ENCODE measurements at places on chromosomes 6 and 20.

DNA sequence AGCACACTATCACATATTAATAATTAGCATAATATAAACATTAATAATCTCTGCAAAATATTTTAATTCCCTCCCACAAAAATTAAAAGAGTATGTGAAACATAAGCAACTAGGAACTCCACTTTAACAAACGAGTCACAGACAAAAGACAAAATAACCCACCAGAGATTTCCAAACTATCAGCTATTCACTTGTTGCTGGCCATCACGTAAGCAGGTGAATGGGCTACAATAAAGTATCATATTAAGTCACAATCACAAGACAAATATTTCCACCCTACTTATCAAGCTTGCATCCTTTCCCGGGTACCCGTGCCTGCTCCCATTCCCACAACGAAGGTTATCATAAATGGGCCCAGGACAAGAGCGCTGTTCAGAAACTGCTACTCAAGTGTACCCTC is 2.5 kb downstream of the HDAC2 start:
- DNase-seq: no peak

DNA sequence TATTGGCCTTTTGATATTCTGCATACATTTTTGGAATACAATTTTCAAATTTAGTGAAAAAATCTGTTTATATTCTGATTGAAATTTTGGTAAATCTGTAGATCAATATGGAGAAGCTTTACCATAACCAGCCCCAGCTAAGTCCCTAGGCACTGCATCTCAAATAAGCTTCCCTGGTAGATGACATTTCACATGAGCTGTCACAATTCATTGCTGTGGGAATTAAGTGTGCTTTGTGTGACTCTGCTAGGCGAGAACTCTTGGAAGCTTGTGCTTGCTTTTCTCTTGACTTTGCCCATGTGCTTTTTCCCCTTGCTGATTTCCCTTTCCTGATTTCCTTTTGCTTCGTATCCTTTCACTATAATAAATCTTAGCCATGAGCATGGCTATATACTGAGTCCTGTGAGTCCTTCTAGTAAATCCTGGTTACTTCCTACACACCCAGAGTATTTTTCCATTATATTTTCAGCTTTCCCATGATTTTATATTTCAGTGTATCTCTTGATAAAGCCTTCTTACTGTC is 166.5 kb upstream of the MMS22L start:
- DNase-seq: no peak

DNA sequence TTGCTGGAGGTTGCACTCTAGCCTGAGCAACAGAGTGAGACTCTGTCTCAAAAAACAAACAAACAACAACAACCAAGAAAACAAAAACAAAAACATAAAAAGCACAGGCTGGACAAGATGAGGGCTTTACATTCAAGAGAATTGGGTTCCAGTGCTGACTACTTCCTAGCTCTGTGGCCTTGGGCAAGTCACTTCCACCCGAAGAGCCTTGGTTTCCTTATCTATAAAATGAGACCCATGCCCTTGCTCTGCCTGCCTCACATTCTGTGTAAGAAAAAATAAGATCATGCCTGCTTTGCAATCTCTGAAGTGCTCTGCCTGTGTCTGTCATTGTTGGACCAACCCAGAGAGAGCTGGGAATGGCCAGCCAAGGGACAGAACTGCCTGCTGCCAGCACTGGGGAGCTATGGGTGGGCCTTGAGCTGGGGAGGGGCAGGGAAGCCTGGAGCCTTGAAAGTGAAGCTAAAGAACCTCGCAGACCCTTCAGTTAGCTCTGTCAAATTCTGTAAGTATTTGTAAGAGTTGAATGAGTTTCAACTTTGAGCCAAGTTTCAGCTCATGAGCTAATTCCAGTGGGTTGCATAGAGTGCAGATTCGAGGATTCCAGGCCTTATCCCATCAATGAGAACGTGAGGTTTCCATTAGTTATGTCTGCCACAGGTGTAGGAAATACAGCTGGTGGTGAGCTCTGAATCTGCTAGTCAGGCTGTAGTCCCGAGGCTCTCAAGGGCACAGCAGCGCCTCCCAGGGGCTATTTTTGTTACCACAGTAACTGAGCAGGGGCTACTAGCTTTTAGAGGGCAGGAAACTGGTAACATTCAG is 93.2 kb downstream of the DLGAP4 start:
- no peak for DNase-seq

DNA sequence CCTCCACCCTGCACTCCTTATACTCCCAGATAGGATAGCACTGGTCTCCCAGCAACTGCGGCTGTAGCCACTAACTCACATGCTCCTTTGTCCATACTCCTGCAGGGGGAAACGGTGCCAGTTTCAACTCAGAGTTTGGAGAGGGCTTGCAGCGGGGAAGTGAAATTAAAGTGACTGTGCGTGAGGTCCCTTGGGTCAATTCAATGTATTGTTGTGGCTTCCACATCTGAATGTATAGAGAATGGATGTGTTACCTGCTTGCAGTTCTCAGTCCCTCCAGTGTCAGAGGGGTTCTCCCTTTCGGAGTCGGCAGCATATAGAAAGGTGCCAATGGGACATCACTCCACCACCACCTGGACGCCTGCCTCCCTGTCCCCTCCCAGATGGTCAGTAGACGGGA is 93.6 kb upstream of the CNKSR3 start:
- DNase-seq: no peak

DNA sequence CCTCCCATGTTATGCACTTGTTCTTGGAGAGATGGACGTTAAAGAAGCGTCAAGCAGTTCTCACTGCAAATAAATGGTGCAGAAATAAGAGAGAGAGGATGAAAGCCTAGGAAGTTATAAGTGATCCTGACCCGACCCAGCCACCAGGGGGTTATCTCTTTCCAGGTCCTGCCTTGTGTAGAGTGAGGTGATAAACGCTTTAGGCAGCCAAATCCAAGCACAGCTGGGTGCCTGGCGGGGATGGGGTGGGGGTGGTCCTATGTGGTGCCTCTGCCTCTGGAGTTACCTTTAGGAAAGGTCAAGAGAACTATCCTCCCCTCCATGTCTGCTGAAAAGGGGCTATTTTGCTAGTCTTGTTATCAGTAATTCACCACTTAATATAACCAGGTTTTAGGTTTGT is 9.2 kb upstream of the TFAP2A start:
- no peak for DNase-seq

- no peak for DNase-seq
These were observed 113.8 kb downstream of the BTBD9 start for GRCh38 chr6:38525888-38526287.

DNA sequence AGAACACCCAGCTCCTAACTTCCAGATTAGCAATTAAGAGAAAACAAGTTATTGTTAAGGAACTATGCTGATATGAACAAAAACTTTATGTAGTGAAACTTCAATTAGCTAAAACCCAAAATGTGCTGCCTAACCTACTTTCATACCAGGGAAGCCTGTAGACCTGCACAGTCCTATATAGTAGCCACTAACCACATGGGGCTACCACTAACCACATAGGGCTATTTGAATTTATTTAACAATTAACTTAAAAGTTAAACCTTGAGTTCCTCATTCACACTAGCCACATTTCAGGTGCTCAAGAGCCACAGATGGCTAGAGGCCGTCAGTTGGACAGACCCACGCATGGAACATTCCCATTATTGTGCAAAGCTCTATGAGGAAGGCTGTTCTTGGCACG is 72.4 kb upstream of the LAMP5 start:
- DNase-seq: no peak

GRCh38 chr6:120759570-120759969 is 574.7 kb downstream of the TBC1D32 start:
- DNase-seq: no peak

DNA sequence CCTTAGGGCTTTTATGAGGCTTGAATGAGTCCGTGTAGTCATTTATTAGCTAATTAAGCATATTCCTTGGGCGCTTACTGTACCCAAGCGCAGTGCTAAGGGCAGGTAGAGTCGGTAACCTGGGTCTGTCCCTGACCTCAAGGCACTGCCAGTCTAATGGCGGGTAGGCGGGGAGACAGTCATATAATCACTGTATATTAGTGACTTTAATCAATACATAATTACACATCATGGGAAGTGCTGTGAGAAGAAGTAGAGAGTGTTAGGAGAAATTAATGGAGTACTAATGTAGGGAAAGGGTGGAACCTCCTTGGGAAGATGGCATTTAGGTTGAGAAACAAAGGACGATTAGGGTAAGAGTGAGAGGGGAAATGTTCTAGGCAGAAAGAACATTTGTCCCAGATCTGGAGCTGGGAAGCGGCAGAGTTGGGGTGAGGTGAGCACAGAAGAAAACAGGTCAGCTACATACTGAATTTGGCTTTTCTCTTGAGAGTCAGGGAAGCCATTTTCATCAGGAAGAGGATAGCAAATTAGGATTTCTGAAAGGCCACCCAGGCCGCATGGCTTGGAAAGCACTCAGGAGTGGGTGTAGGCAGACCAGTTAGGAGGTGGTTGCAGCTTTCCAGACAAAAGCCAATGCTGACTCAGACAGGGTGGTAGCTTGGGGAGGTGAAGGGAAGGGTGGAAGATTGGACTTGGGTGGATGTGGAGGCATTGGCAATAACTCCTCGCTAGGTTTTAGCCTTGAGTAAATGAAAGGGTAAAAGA is 954 bp upstream of the BLCAP start:
- no peak for DNase-seq

GRCh38 chr20:48153523-48153922 is 368.2 kb upstream of the SULF2 start:
- DNase-seq: no peak

DNA sequence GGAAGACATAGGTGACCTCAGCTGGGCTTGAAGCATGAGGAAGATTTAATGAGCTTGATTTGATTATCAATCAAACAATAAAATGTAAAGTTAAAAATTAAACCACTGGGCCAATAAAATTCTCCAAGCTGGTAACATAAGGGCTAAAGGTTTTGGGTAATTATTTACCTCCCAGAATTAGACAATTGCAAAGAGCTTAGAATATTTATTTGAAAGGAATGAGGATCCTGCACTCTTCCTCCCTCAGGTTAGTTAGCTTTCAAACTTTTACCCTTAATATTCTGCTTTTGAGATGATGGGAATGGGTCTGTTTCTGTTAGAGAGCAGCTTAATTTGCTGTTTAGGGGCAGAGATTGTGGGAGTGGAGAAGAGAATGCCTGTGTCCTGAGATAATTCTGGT is at the start of gene SLC17A4:
Gene SLC17A4 (plus strand): TSS at position 208 of the 400 bp plus-strand sequence. CDS start 7,221 bp downstream, outside the sequence.
- no peak for DNase-seq

DNA sequence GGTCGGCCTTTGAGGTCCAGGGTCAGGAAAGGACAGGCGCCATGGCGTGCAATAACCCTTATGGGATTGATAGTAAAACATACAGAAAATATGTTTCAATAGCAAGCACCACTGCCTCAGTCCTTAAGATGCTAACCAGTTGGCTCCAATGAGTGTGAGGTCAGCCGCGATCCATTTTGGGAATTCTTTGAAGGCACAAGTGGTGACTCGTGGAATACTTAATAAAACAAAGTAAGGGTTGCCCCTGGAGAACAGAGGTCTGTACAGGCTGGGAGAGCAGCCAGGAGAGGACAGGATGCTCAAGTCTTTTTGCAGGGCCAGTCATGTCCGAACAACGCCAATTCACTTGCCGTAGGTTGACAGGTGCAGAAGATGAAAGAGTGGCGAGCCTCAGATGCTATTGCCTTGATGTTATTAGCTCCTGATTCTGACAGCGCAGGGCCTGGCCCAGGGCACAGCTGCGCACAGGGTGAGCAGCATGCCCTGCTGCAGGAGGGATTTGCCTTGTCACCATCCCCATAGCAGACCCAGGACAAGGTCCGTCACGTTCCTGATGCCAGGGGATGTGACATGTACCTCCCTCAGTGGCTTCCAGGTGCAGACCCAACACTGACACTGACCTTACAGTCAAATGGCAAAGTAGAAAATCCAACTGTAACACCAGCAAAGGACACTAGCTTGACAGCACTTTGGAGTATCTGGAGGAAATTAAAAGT is 21.8 kb downstream of the SYNDIG1 start:
- DNase-seq: no peak

DNA sequence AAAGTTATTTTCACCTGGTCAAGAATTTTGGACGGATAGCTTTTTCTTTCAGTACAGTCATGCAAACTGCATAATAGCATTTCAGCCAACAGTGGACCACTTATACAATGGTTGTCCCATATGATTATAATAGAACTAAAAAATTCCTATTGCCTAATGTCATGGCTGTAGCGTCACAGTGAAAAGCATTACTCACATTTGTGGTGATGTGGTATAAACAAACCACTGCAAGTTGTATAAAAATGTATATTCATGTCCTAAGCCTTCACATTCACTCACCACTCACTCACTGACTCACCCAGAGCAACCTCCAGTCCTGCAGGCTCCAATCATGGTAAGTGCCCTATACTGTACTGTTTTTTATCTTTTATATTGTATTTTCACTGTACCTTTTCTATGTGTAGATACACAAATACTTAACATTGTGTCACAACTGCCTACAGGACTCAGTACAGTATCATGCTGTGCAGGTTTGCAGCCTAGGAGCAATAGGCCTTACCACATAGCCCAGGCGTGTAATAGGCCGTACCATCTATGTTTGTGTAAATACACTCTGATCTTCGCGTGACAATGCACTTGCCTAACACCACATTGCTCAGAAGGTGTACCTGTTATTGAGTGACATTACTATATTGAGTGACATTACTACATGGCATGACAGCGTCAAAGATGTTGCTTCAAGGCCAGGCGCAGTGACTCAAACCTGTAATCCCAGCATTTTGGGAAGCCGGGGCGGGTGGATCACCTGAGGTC is 17.9 kb downstream of the ABHD12 start:
- DNase-seq: no peak
